ENCODE measurements at places on chromosomes 12 and 14.

DNA sequence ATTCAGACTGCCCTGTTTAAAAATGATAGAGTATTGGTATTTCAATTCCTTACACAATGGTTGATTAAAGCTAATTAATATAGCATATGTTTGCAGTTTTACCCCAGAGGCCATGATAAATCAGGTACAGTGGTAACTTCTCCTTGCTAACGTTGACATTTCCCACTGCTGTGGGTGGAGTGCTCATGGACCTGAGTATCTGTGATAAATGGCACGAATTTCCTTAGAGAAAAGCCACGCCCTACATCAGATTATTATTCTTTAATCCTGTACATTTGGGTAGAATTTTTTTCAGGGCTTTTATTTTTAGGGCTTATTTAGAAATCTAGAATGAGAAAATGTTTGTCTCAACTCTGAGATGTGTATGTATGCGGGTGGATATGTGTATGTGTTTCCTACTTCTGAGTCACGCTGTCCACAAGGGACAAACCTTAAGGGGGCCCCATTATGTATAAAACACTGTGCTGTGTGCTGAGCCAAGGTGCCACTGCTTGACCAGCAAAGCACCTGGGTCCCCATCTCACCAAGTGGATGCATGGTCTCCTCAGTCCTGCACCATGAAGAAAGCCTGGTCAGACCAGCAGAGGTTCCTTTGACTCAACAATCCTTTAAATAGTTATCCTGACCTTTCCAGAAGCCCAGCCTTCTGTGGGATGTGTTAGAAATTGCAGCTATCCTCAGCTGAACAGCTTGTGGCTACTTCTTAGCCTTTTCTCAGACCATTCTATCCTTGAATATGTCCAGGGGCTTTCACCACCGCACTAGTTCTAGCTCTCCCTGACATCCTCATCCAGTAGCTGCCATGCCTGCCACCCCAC is 57.9 kb upstream of the STK38L start:
- no peak for DNase-seq

- no peak for DNase-seq
These were observed 32.7 kb downstream of the RBM25 start for GRCh38 chr14:73091044-73091443.

DNA sequence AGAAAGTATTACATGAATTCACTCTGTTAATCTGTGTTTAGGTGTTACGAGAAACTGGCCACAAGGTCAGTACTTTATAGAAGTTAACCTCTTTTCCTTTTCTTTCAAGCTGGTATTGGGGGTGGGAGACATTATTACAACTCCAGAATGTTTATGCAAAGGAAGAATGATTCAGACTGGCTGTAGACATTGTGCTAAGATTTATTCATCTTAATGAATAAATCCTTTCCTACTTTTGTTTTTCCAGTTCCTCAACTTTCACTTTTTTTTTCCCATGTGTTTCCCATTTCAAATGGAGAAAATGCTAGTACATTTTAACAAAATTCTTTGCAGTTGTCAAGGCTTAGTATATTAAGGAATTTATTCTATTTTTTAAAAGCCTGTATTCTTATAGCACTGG is 1.3 kb downstream of the OTOGL start:
- no peak for DNase-seq

- no peak for DNase-seq
These were observed 644 bp downstream of the NAB2 start for GRCh38 chr12:57089271-57090245.

GRCh38 chr14:100547633-100548294 is 39.5 kb downstream of the BEGAIN start:
- no peak for DNase-seq

GRCh38 chr12:58412461-58413060 is 471.2 kb downstream of the ATP23 start:
- DNase-seq, result no peak

DNA sequence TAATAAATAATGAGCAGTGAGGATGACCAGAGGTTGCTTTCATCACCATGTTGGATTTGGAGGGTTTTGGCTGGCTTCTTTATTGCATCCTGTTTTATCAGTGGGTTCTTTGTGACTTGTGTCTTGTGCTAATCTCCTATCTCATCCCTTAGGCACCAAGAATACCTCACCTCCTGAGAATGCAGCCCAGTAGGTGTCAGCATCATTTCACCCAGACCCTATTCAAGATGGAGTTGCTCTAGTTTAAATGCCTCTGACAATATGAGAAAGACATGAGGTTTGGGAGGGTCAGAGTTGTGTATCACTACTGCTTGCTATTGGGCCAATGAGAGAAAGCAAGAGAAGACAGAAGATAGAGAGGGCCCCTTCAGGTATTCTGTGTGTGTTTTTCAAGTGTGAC is 592.2 kb downstream of the ETNK1 start:
- DNase-seq, result no peak

DNA sequence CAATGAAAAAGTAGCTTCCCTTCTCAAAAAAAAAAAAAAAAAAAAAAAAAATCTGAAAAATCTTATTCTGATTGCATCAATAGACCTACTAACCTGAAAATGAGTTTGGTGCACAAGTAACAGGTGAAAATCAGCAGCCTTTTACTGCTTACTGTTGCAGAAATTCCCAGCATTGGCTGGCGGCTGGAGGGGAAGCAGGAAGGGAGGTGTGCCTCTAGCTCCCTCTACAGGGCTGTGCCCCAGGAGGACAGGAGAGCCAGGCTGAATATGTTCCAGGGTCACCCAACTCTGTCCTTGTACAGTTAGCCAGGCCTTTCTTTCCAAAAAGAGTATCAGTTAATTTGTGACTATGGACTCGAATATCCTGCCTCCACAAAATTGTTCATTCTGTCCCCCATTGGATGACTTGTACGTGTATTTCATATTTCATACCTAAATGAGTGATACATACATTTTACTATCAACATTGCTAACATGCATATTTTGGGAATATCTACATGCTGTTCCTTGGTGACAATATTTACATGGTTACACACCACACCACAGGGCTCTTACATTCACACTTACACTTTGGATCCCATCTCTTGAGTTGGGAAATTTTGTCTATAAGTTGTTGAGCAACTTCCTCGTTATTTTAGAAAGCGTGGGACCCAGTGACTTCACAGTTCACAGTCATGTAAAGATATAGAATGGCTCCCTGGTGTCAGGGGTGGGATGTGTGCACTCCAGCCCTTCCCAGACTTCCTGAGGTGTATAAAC is 124.8 kb downstream of the SAMD4A start:
- DNase-seq, result no peak

- no peak for DNase-seq
These were observed 242.2 kb downstream of the DPF3 start for GRCh38 chr14:72651714-72652113.

- no peak for DNase-seq
These were observed 50.7 kb downstream of the A2M start for GRCh38 chr12:9064815-9065606.

DNA sequence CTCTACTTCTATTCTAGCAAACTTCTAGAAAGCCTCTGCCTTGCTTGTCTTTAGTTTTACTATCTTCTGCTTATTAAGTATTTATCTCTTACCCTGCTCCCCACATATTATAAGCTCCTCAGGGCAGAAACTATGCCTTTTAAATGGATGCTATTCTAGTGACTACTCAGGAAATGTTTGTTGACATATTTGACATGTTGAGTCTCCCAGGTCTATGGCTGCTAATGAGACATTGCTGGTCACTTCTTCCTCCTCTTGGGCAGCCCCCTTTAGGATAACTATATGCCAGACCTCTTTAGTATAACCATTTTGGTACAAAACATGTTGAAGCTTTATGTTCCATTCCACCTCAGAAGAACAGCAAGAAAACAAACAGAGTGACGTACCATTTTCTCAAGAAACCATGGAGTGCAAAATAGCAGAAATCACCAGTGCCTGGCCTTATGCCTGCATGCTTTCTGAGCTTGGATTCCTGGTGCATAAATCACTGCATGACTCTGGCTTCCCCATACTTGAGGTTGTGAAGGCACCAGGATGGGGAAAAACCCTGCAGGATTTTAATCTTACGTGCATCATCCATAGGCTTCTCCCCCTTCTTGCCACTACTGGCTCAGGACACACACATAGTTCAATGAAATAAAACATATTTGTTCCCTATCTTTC is 202.6 kb downstream of the TMX1 start:
- no peak for DNase-seq
